ENCODE measurements at places on chromosomes 3 and 15.

DNA sequence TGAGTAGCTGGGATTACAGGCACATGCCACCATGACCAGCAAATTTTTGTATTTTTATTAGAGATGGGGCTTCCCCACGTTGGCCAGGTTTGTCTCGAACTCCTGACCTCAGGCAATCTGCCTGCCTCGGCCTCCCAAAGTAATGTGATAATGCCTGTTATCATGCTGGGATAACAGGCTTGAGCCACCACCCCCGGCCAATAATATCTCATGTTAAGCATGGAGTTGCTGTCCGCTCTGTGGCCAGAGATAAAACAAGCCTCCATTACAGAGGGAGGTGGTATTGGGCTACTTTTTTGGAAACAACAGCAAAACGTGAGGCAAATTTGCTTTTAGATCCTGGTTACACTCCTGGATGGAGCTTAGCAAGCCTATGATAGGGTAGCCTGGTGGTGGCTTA, 32.9 kb upstream of the ALG1L2 start:
- DNase-seq, result no peak

- DNase-seq, result no peak
These were observed 12.6 kb downstream of the DUSP7 start for GRCh38 chr3:52043750-52044149.

DNA sequence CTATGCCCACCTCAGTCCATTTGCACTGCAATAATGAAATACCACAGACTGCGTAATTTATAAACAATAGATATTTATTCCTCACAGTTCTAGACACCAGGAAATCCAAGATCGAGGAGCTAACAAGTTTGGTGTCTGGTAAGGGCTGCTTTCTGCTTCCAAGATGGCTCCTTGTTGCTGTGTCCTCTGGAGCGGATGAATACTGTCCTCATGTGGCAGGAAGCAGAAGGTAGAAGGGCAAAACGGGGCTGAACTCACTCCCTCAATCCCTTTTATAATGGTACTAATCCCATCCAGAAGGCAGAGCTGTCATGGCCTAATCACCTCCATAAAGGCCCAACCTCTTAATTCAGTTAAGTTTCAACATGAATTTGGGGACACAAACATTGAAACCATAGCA, 75.3 kb downstream of the P2RY1 start:
- DNase-seq, result no peak

GRCh38 chr3:65569845-65570405, 468.8 kb downstream of the MAGI1 start:
- DNase-seq, result no peak

DNA sequence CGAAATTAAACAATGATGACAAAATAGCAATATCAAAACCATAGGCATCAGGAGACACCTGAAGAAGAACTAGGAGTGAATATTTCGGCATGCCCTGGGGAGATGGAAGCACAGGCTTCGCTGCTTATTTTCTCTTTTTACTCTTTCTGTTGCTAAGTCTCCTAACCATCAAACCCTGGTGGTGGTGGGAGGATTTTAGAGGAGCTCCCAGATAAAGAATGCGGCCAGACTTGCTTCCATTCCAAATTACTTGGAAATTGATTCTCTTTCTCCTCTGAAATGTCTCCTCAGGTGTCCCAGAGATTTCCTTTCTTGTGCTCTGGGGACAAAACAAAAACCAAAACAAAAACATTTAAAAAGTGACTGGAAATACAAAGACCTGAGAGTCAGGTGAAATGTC, 243.0 kb downstream of the KBTBD8 start:
- DNase-seq, result no peak

DNA sequence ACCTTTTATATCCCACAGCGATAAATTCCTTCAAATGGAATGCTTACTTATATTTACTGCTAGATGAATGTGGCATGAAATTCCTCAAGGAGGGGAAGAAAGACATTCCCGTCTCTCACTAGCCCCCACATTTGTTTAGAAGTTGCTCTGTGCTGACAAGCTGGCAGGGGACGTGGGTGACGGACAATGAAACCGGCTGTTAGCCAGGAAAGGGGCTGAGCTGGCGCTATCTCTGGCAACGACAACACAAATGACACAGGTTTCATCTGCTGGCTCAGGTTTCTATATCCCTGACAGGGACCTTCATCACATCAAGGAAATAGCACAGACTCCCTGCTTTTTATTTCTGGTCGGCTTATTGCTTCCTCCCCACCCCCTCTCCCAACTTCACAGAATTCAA, 15.8 kb downstream of the RUVBL1 start:
- DNase-seq, result no peak

DNA sequence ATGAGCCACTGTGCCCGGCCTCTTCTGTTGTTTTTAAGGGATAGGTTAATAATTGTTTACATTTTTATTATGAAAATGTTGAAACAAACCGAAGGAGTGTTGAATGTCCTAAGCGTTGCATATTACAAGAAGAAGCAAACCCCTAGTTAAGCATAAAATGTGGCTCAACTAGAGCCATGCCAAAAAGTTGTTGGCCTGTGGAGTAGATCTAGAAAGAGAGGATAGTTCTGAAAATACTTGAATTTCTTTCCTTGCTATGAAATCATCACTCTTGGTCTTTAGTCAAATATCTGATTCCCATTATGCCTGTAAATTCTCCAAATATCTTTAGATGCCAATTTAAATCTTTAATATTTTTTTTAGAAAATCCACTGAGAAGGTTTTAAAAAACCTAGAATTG, 12.8 kb downstream of the RBP2 start:
- no peak for DNase-seq

DNA sequence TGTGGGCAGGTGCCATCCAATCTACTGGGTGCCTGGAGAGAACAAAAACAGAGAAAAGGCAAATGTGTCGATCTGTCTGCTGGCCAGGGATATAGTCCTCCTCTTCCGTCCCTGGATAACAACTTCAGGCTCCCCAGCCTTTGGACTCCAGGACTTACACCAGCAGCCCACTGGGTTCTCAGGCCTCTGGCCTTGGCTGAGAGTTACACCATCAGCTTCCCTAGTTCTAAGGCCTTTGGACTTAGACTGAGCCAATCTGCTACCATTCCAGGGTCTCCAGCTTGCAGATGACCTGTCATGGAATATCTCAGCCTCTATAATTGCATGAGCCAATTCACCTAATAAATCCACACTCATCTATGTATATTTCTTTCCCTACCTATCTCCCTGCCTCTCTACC, 460.9 kb upstream of the ADAMTS9 start:
- DNase-seq, result no peak

DNA sequence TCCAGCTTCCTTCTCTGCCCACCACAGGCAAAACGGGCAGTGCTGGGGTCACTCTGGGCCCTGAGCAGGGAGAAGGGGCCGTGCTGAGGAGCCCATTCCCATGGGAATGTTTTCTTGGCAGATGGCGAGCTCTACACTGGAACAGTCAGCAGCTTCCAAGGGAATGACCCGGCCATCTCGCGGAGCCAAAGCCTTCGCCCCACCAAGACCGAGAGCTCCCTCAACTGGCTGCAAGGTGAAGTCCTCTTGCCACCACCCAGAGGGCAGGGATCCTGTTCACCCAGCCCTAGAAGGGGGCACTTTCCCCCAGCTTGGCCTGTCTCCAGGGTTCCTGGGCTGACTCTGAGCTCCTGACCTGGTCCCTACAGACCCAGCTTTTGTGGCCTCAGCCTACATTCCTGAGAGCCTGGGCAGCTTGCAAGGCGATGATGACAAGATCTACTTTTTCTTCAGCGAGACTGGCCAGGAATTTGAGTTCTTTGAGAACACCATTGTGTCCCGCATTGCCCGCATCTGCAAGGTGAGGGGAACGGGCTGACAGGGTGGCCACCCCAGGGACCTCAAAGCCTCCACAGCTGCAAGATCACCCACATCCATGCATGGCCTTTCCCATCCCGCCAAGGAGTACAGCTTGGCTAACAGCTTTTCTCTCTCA, 12.4 kb downstream of the CIB1 start:
- peak; percentile 73 for DNase-seq

DNA sequence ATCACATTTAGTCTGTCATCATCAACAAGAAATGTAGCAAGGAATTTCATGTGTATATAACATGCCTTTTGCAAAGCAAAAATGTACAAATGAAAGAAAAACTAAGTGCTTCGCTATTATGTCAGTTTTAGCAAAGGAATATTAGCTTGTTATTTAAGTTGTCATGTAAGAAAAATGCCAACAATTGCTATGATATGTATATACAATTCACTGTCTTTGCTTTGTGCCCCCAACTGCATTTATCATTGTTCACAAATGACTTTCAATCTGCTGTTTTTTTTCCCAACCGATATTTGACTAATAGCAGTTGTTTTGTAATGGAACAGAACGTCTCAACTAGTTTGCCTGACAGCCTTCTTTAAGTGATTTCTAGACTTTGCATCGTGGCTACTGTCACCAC, 207.1 kb downstream of the ROBO1 start:
- DNase-seq, result no peak

DNA sequence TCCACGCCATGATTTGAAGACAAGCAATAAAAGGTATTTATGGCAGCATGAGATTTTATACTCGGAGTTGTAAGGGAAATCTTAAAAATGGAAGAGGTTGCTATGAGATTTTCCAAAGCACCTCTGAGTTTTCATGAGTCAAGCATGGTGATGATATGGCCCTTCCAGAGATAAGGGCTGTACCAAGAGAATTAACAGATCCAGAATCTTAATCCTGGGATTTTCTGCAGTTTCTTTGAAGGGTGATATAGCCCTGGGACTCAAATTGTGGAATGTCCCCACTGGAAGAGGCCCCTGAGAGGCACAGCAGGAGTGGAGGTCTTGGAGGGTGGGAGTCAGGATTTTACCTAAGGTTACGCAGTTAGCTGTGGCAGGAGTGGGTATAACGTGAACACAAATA, 243.3 kb downstream of the ZNF621 start:
- DNase-seq, result no peak

DNA sequence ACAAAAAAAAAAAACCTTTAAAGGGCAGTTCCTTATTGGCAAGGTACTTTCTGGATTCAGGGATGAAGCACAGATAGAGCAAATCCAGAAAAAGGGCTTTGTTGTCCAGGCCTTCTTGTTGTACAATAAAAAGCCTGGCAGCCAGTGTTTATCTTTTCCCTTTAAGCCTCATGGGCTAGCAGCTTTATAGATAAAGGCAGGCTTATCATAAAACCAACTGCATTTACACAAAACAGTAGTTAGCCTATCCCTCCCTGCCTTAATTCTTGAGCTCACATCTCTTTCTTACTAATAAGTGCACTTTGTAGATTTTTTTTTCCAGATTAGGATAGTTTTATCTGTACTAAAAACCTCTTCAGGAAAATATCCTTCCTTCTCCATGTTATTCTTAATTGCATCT, 662.8 kb upstream of the CCDC54 start:
- no peak for DNase-seq

DNA sequence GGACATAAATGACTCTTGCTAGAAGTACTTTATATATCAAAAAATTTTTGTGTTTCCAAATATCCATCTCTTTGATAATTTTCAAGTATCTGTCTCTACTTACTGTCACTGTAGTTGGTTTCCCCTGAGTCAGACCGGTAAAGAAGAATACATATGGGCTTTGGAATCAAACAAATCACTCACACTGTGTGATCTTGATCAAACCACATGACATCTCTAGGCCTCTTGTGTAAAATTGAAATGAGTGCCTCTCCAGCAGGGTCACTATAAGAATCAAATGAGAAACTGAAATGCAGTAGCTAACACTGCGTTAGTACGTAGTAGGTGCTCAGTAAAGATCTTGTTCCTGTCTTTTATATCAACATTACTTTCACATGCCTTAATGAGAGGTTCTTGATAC, 314.6 kb upstream of the STT3B start:
- DNase-seq, result no peak

DNA sequence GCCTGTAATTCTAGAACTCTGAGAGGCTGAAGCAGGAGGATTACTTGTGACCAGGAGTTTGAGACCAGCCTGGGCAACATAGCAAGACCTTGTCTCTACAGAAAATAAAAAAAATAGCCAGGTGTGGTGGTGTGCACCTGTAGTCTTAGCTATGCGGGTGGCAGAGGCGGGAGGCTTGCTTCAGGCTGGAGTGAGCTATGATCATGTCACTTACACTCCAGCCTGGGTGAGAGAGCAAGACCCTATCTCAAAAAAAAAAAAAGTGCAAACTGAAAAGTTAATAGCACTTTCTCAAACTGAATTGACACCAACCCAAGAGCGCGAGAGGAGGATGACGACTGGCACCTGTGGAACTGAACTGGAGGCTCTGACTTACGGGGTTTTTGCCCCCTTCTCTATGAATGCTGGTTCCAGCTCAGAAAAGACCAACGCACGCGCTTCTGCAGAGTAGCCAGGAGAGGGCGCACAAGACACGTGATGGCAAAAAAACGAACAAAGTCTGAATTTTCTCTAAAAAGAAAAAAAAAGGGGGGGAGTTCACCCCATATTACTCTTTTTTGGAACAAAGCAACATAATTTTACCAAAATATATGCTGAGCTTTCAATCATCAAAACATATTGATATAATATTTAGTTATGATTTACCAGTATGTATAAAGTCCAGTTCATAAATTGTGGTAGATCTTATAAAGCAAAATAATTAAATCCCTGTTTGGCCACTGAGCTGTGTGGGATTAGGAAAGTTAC, 23.7 kb downstream of the CFAP92 start:
- peak; percentile 31 for DNase-seq

DNA sequence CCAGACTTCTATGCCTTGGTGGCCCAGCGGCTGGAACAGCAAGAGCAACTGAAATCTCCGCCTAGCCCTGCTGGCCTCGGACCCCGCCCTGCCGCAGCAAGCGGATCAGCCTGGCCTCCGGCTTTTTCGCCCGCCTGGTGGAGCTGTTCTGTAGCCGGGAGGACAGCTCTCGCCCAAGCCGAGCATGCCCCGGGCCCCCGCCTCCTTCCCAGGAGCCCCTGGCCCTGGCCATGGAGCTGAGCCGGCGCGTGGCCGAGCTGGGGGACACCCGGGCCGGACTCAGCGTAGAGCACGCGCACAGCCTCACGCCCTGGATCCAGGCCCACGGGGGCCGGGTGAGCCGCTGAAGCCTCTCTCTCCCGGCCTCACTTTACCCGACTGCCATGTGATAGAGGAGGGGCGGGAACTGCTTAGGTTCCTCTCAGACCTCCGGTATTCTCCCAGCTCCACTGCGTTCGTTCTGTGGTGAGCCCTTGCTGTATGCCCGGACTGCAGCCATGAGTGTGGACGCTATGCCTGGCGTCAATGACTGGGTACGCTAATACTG, 24.1 kb upstream of the MRPL3 start:
- DNase-seq, result peak; percentile 46

GRCh38 chr3:170740726-170741591, 129.0 kb downstream of the RPL22L1 start:
- peak; percentile 89 for DNase-seq

DNA sequence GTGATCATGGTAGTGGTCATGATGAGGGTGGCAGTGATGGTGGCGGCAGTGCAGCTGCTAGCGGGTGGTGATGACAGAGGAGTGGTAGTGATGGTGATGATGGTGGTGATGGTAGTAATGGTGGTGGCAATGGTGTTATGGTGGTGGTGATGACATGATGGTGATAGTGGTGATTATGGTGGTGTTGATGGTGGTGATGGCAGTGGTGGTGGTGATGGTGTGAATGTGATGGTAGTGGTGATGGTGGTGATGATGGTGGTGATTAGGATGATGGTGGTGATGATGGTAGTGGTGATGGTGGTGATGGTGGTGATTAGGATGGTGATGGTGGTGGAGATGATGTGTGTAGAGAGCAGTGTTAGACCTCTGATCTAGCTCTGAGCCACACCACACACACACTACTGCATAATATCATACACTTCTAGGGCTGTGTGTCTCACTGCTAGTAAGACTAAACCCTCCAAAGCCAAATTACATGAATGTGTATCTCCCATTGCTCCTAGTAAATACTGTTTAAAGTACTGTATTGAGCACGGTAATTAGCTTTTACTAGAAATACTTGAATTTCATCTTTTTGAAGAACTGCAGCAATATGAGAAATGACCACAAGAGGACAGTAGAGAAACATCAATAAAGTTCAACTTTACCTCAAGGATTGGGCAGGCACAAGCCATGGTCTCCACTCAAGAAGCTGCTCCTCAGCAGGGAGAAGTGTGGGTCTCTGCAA, 28.8 kb downstream of the TMED3 start:
- DNase-seq, result peak; percentile 55
